T follicular helper cell (primary cell): ENCODE measurements at places on chromosomes 2 and 18.
A peak's percentile ranks its signal among the peaks of the same experiment; 100 is the strongest.

DNA sequence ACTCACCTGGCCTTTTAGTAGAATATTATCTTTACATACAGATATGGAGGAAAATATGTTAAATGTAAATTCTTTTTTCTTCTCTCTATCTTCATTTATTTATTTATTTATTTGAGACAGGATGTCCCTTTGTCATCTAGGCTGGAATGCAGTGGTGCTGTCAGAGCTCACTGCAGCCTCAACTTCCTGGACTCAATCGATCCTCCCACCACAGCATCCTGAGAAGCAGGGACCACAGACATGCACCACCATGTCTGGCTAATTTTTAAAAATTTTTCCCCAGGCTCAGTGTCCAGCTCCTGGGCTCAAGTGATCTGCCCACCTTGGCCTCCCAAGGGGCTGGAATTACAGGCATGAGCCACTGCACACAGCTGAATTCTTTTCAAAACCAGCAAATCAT is 20.3 kb downstream of the KYNU start:
- no peak for DNase-seq

GRCh38 chr2:13485256-13485655 is 768.5 kb downstream of the TRIB2 start:
- DNase-seq = no peak

GRCh38 chr2:164739966-164740365 is 101.7 kb downstream of the COBLL1 start:
- no peak for DNase-seq

- no peak for DNase-seq
Measured at GRCh38 chr2:224971214-224971613, 71.1 kb downstream of the DOCK10 start.

DNA sequence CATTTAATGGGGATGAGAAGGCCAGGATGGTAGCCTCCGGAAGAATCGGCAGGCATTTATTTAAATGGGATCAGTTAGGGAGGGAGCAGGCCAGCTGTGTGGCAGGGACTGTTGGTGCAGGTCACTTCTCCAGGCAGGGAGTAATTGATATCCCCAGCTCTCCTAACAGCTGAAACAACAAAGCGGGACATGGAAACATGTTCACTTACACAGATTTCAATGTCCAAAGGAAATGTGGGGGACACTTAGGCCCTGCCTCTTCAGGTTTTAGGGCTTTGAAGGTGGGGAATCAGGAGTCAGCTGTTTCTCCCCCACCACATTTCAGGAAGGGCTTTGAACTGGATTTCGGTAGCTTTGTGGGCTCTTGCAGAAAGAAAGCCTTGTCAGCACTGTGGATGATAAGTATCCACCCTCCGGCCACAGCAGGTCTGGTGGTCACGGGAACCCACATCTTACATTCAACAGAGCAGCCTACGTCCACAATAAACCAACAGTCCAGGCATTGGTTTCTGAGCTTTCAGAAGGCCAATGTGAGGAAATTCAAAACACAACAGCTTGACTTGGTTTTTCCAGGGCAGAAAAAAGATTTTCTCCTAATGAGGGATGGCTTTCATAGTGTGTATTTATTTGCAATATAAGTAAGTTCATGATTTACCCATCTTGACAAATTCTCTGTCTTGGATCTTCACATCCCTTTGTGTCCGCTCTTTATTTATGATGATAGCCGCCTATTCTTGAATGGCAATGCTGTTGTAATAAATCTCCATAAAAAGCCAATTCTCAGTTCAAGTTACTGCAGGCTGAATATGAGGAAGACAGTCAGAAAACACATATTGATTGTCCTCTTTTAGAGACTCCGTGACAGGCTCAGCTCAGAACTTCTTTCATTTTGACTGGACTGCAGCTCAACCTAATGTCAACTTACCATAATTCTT is 96.6 kb upstream of the NRP2 start:
- DNase-seq = no peak

DNA sequence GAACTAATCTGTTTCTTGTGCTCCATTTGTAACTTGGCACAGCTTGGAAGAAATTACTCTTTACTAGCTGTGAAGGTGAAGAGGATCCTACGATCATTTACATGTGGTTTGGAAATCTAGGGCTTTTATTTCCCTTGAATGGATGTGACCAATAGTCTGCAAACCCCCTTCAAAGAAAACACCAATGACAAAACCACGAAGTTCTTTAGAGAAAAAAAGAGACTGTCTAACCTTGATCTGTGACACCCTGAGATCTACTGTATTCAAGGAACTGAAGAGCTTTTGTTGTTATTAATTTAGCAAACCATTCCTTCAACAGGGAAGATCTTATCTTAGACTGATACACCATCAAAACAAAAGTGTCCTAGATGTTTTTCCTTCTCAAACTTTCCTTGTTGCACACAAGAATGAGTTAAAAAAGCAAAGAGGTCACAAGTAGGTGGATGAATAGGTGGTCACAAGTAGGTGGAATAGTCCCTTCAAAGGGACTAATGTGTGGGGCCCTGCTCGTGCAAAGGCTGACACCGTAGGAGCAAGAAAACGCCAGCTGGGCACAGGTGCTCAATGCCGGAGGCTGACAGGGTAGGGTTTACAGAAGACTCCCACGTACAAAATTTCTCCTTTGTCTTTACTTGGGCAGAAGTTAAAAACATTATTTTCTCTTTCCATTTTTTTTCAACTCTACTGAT is 95.6 kb upstream of the ITGB6 start:
- no peak for DNase-seq

- no peak for DNase-seq
Measured at GRCh38 chr2:11405599-11406266, 60.2 kb downstream of the E2F6 start.

GRCh38 chr2:77018219-77018618 is 504.0 kb downstream of the LRRTM4 start:
- DNase-seq = no peak

DNA sequence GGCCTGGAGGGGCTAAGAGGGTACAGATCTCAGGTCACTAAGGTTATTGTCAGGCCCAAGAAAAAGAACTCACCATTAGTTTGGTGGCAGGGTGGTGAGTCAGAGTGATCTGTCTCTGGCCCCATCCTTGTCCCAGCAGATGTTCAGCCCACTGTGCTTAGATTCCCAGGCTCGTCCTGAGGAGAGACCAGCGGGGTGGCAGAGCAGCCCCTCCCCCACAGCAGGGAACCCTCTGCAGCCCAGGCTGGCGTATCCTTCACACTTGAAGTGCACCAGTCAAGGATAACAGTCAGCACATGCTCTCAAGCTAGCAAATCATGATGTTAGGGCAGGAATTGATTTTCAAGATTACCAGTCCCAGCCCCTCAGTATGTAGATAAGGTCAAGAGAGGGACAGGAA is 43.1 kb downstream of the TMEM185B start:
- no peak for DNase-seq

GRCh38 chr2:233501198-233502076 is 65.1 kb downstream of the USP40 start:
- no peak for DNase-seq

- no peak for DNase-seq
Measured at GRCh38 chr18:44681076-44681970, 635 bp downstream of the SETBP1 start.

GRCh38 chr18:9177031-9177430 is 40.5 kb downstream of the ANKRD12 start:
- DNase-seq = no peak

DNA sequence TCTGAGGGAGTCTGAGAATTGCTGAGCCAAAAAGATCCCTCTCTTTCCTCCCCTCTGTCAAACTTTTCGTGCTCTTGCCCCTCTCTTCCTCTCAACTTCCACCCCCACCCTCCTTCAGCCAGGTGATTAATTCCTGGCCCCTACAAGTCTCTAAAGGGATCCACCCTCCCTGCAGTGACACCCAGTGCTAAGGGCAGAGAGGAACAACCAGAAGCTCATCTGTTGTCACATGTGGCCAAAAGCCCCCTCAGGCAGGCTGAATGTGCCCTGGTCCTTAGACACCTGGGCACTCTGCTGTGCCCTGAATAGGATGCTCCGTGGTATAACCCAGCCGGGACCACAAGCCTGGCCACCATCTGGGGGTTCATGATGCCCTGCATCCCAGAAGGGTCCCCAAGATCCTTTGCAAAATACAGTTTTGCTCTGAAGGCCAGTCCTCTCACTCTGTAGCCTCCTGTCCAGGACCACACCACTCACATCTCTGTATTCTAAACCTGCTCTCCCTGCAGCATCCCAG is 234.4 kb downstream of the BCL11A start:
- DNase-seq = no peak

DNA sequence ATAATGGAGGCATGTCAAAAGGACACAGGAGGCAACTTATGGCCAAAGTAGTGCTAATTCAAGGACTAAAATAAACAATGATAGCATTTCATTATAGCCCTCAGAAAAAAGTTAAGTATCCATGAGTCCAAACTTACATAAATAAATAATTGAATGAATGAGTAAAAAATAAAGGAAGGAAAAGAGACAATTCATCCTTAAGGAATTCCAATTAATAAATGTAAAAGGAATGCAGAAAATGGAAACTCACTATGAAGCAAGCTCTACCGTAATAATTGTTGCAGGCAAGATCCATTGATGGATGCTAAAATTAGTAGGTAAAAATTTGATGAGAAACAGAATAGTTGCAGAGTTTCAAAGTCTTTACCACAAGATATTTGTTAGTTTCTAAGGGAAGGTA is 88.2 kb upstream of the RAPGEF4 start:
- DNase-seq = no peak

- peak; percentile 46 for DNase-seq
Measured at GRCh38 chr2:120231974-120232635, 8.9 kb upstream of the TMEM185B start.

GRCh38 chr2:120367221-120367620 is 21.3 kb downstream of the INHBB start:
- DNase-seq = no peak

DNA sequence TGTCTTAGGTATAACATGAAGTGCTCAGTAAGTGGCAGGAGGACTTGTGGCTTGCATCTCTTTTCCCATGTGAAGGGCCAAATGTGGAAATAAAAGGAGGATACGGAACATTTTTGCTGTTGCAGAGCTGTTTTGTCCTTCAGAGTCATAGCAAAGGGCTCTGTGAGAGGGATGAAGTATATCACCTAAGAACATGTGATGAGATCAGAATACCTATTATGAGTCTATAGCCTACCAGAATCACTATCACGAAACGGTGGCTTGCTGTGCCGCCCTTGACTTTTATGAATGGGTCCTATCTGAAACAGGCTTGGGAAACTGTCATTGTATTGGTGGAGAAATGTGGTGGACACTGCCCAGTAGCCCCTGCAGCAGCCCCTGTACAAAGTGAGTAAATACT is 67.0 kb upstream of the ITGB6 start:
- DNase-seq = no peak

- DNase-seq = no peak
Measured at GRCh38 chr2:63737081-63737751, 104.5 kb upstream of the UGP2 start.

- DNase-seq = no peak
Measured at GRCh38 chr18:35489913-35490490, 7.8 kb downstream of the INO80C start.

DNA sequence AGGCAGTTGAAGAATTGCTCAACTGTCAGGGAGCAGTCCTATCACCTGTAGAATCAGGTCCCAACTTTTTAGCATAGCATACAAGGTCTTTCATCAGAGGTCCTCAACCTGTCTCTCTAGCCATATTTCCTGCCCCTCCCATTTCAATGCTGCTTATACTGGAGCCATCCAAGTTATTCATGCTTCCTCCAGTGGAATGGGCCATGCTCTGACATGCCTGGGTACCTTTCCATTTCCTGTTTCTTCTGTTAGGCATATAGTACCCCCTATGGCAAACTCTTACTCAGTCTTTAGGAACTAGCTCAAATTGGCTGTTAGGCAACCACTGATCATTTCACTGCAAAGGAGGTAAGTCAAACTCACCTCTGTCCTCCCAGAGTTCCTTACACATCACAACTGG is 51.0 kb upstream of the ABCA12 start:
- no peak for DNase-seq

- DNase-seq = no peak
Measured at GRCh38 chr2:20207051-20207450, 17.9 kb downstream of the SDC1 start.

DNA sequence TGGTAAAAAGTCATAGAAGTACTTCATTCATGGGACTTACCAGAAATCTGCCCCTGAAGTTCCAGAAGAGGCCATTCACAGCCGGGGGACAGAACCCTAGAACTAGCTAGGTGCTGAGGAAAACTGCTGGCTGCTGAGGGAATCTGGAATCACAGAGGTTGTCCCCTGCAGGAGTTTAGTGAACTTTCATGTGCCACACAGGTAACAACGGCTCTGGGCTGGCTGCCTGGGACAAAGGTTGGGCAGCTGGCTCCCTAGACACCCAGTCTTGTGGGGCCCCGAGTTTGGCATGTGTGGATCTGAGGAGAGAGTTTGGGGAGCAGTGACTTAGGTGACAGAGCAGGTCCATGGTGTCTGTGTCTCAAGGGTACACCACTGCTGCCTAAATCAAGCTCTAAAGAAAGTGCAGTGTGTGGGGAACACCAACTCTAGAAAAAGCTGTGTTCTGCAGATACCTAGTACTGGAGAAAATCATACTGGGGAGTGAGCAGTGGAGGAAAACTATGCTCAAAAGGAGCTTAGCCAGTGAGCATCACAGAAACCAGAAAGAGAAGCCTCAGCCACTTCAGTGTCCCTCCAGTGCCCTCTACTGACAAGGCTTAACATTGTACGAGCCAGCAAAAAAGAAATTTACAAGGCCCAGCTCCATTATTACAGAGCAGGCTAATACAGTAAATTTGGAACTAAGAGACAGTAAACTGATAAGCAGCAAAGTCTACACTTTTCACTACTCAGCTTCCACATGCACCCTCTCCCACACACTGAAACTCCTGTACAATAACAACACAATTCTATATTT is 15.2 kb downstream of the GALNT3 start:
- no peak for DNase-seq

GRCh38 chr2:105454801-105455485 is 56.1 kb upstream of the FHL2 start:
- no peak for DNase-seq

DNA sequence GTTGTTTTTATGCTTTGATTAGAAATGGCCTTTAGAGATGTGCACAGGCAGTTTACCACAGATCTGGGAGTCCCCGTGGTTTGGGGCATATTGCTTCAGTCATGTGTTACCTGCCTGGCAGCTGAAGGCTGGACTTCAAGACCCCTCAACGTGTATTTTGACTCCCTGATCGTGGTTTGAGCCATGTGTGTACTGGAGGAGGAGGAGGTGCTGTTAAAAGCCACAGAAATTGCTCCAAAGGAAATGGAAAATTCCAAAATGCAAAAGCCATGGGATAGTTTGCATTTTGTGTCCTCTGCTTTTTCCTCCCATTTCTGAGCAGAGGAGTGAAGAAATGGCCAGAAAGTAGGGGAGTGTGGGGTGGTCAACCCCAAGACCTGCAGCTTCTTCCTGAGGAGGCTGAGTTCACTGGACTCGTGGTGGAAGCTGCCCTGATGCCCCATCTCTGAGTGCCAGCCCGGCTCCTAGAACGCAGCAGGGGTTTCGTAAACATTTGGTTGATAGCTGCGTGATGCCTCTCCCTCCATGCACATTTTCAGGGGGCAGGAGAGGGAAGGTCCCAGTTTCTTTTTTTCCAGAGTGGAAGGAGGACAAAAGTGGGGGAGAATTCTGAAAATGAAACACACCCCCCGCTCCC is 45.7 kb downstream of the ITGB1BP1 start:
- DNase-seq = no peak

DNA sequence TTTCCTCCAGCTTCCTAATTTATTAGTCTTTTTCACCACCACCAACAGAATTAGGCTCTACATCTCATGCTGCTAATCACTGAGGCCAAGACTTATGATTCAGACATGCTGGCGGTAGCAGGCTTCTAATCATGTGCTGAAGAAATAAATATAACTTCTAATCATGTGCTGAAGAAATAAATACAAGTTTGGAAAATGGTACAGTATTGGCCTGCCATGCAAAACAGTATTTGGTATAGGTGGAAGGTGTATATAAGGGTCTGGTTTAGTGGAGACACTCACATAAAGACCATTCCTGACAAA is 240.7 kb downstream of the TGIF1 start:
- no peak for DNase-seq
